ENCODE measurements at places on chromosomes 3 and 15.

- no peak for DNase-seq
Measured at GRCh38 chr15:48630245-48630644, 15.3 kb downstream of the FBN1 start.

GRCh38 chr3:37190667-37191066, 16.3 kb upstream of the LRRFIP2 start:
- no peak for DNase-seq

DNA sequence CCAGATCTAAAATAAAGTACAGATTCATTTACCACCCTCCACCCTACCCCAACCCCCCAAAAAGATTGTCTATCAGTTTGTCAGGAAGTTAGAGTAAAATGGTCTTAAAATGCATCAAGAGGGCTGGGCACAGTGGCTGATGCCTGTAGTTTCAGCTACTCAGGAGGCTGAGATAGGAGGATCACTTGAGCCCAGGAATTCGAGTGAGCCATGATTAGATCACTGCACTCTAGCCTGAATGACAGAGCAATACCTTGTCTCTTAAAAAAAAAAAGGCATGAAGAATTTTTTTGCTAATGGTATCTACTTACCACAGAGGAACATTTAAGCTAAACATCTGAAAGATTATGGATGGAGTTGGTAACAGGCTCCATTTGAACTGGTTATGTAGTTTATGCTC, 71.0 kb downstream of the RBM6 start:
- no peak for DNase-seq

GRCh38 chr3:182450942-182451787, 342.1 kb upstream of the ATP11B start:
- no peak for DNase-seq

GRCh38 chr3:125236331-125236903, 23.9 kb upstream of the SLC12A8 start:
- no peak for DNase-seq

DNA sequence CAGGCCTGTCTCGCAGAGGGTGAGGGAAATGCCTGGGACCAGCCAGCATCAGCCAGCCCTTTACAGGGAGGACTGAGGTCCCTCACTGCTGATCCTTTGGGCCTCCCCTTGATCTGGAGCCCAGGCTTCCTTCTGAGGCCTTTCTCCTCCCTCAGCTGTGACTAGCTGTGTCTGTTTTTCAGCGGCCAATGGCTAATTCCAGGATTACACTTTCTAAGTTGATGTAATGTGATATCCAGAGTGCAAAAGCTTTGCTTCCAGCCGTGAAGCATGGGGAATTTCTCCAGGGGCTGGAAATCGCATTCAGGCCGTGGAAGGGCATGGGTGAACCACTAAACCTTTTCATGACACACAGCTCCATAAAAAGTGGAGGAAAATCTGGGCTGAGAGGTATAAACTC, 157.6 kb downstream of the SHQ1 start:
- DNase-seq, result no peak

Data from AML-193 (cell line).